Spleen (tissue), 13 donors: ENCODE measurements at places on chromosomes 11 and 22. TPM values are rescaled to one million over a fixed set of nuclear protein-coding genes. Genes with fewer than 3 reads are reported as not detected.

Gene TRIM51
- not detected for total RNA-seq

Gene PATE2
- not detected for total RNA-seq

Gene INSC
- not detected for total RNA-seq

Gene TCN1
- 11.7 TPM for total RNA-seq

Gene KRTAP5-10
- total RNA-seq: not detected

Gene KCNC1
- not detected for total RNA-seq

Gene SUSD2
- 3.2 TPM for total RNA-seq

Gene DNAJB7
- total RNA-seq: not detected

Gene HOATZ
- not detected for total RNA-seq

Gene SOX6
- total RNA-seq: 5.0 TPM

Gene GLB1L2
- 0.51 TPM for total RNA-seq

Gene OR8A1
- total RNA-seq: not detected

Gene FOLR1
- total RNA-seq: not detected

Gene NPAT
- total RNA-seq: 29.6 TPM

Gene OR4D9
- not detected for total RNA-seq
